CD4-positive, alpha-beta T cell treated with Interleukin-15 for 4 hours (primary cell): ENCODE measurements at places on chromosomes 12 and 14.

GRCh38 chr14:104367866-104368750 lies 211.5 kb upstream of the C14orf180 start:
- DNase-seq, result no peak

DNA sequence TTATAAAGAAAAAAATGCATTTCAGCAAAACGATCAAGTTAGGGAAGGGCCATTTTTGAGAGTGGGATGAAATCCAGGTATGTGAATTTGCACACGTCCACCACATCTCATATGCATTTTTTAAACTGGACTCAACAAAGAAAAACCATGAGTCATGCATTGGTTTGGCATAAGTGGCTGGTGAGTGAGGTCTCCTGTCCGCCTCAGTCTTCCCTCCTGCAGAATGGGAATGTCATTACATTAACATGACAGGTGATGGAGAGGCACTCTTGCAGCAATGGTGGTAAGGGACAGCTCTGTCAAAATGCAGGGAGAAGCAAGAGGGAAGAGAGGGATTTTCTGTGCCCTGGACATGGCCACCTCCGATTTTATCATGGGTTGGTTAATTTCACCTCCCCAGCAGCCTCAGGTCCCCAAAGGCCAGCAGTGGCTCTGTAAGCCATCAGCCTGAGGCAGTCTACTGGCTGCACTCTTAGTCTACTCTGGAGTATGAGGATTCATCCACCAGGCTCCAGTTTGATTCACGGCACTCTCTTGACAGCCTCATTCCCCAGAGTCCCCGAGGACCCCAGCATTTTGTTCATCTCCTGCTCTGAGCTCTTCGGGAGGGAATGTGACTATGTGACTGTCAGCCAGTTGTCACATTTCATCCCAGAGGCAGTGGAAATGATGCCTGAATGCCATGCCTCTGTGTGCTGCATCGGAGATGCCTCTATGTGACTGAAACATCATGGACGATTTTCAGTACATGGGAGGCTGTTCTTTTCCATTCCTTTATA lies 17.1 kb upstream of the PWP1 start:
- no peak for DNase-seq

DNA sequence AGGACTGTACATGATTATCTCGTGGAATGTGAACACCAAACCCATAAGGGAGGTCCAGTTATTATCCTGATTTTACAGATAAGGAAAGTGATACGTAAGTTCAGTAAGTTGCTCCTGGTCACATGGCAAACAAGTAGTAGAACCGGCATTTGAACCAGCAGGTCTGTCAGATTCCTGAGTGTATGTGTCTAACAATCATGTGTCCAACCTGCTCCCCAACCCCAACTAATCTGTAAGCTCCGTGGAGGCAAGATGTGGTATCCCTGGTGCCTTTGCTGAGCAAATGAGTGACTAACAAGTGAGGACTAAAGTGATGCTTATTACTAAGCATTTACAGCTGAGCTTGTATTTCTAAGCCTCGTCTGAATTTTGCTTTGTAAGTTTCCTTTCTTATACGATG lies 65.9 kb downstream of the PTPN21 start:
- DNase-seq, result no peak

DNA sequence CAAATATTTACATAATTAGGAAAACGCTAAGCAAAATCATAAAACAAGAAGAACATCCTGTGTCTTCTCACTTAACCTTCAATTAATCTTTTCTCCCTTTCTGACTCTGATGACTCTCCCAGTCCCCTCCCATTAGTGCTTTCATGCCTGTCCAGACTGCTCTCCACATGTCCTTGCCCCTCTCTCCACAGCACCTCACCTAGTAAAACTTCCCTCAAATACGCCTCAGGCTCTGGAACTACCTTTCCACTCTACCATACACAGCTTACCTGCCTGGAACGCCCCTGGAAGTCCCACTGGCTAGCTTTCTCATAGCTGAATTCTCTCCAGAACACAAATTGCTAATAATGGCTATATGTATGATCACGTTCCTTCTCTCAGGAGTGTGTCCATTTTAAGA lies 44.7 kb downstream of the SLC5A8 start:
- no peak for DNase-seq

- DNase-seq, result no peak
These were observed 68.2 kb upstream of the BDKRB2 start for GRCh38 chr14:96136371-96137005.

- no peak for DNase-seq
These were observed 92.7 kb upstream of the PRMT8 start for GRCh38 chr12:3398196-3398789.

- no peak for DNase-seq
These were observed 27.1 kb upstream of the SLC17A8 start for GRCh38 chr12:100329800-100330199.
